Diencephalon (tissue), 1 donor: ENCODE measurements at places on chromosomes 13 and 19. TPM values are rescaled to one million over a fixed set of nuclear protein-coding genes. Genes with fewer than 3 reads are reported as not detected.

Gene MBD3L2
- not detected for total RNA-seq

Gene HTR2A
- 16.8 TPM for total RNA-seq

Gene PCDH17
- 250 TPM for total RNA-seq

Gene ONECUT3
- 0.23 TPM for total RNA-seq

Gene NLRP9
- total RNA-seq: not detected

Gene EFNB2
- total RNA-seq: 24.9 TPM

Gene ASPDH
- 3.0 TPM for total RNA-seq

Gene TTC9B
- total RNA-seq: 45.7 TPM
